ENCODE measurements at places on chromosomes 3 and 15.

- DNase-seq: no peak
These were observed 154.4 kb upstream of the RARB start for GRCh38 chr3:25273582-25274171.

DNA sequence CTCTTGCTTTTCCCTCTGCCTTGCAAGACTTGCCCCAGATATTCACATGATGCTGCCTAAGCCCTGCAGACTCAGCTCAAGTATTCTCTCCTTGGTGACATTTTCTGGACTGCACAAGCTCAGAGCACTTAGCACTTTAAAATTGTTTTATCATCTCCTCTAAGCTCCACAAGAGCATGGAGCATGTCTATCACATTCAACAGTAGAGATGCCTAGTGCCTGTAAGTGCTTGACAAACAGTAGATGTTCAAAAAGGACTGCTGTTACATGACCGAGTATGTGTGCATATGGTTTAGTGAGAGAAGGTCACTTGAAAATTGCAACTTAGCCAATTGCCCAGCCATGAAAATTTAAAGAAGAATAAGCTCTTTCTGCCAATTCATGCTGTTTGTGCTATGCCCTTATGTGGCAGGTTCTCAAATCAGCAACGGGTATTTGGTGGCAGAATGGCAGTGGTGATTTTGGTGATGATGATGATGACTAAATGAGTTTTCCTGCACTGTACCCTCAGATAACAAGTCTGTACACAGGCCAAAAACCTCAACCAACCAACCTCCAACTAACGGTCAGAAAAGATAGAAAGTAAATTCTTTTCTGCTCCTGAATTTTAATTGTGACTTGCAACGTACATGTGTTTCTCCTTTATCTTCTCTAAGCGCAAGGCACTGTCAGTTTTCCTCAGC lies 647.2 kb upstream of the UBE2E2 start:
- no peak for DNase-seq

DNA sequence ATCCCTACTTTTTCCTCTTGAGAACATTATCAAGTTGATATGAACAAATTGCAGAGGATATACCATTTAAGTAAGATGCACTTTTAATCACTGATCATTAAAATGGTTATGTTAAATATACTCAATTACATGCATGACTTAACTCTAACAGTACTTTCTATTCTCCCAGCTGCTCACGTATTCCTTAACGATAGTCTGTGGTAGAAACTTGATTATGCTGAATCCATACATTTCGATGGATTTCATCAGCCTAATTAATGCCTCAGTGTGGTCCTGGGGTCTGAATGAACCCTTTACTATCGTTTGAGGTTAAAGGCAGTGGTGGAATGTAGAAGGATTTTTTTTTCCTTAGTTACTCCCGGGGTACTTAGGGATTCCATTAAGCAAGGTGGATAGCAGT lies 18.6 kb downstream of the SOX2 start:
- DNase-seq: no peak

DNA sequence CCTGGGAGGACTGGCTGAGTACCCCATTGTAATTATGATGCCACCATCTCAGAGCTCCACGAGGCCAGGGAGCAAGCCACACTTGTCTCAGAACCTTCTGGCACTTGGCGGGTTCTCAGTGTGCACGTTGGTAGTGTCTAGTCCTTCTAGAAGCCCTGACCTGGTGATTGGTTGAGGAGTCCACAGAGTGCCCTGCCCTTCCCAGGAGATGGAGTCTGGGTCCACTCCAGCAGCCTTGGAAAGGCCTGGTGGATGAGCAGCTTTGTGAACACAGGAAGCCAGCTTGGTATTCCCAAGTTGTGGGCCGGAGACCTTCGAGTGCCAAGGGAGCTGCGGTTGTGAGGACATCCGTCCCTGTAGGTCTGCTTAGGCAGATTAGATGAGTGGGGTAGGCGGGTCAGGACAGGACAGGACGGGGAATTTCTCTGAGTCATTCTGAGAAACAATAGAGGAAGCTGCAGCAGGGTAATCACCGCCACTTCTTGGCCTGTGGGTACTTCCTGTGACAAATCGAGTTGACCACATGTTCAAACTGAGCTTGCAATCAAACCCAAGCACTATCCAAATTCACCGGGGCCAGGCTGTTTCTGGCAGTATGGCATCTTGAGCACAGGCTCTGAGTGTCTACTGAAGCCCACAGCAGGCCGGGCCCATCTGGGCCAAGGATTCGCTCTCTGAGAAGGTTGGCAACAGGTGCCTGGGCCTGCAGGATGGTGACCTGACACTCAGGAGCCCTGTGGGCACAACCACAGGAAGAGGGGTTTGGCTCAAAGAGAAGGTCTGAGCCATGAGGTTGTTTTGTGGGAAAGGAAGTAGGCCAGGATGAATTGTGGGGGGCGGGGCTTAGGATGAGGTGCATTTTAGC lies 71.5 kb upstream of the PLXNA1 start:
- DNase-seq: peak; percentile 95

- peak; percentile 86 for DNase-seq
These were observed 1.4 kb downstream of the LYSMD2 start for GRCh38 chr15:51736069-51736468.

DNA sequence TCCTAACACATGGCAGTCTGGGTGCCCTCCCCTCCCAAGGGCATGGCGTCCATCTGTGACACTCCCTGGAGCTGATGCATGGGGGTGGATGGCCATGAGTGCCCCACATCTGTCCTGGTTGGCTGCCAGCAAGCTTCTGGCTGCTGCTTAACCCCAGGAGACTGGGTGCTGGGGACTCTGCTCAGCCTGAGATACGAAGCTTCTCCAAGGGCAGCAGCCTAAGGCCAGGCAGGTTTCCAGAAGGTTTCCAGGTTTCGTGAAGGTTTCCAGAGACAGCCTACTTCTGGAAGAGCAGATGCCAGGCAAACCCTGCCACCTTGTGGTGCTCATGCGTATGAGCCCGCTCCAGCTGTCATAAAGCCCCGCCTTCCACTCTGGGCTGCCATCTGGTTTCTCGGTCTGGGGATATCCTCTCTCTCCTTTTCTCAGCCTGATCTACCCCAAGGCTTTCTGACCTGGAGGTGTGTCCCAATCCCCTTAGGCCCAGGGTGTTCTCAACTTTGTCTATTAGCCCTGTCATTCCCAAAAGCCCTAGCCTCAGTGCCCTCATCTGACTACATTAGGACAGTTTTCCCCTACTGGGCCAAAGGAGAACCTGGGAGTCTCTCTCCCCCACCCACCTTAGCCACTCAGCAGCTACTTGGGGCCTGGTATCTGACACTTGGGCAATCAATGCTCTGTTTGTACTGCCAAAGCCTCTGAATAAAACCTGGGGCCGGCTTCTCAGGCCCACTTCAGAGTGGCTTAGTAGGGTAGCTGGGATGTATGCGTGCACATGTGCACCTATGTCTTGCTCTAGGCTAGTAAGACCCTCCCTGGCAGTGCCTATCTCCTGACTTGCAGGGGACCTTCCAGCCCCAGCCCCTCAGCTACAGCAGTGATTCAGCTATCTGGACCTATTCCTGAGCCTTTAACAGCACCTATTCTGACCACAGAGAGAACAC lies 12.0 kb downstream of the MRPL46 start:
- DNase-seq: peak; percentile 70

DNA sequence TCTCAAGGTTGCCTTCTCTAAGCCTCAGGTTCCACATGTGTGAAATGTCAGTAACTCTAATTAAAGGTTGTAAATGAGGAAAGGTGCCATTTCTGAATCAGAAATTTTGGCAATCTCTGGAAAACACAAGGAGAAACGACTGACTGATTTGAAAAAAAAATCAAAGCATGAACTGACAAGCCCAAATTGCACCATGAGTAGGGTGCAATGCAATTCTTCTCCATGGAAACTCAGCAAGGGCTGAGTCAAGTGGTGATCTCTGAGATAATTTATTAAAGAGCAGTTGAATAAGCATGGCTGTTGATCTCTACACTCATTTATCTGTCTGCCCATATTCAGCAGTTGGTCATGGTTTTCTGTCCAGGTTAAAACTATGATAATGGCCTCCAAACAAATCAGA lies 201.6 kb upstream of the CMC1 start:
- DNase-seq: no peak

DNA sequence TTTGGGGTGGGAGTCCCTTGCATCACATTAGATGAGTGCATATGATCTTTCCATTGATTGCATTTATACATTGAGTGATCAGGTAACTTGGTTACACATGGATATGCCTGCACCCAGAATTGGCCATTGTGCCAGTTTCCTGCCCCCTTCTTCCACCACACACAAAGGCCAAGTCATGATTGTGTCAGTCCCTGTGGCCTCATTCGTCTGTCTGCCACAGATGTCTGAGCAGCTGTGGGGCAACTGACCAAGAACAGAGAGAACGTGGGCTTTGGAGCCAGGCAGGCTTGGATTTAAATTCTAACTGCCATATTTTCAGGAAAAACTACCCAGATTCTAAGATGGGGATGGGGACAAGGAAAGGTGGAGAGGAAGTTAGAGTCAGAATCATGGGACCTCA lies 27.0 kb downstream of the CCNL1 start:
- DNase-seq: no peak

GRCh38 chr3:190692256-190692655 lies 170.2 kb downstream of the GMNC start:
- DNase-seq: no peak

- DNase-seq: no peak
These were observed 923.0 kb downstream of the DIPK2A start for GRCh38 chr3:144894576-144894975.

GRCh38 chr3:70096376-70097066 lies 97.0 kb downstream of the SAMMSON start:
- DNase-seq: no peak

DNA sequence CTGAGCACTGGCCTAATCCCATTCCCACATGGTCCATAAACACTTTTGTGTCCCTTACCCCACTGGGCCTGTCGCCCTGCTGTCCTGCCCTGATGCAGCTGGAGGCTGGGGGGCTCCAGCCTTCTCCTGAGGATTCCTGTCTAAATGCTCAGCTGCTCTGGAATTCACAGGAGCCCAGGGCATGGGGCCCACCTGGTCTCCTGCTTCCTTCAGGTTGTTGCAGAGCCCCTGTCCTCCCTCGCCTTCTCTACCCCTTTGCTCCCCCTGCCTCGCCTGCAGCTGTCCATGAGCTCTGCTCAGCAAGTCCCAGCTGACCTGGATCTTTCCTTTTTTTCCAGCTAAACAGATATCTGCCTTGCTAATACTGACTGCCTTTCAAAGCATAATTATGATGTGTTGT lies 286.9 kb downstream of the XXYLT1 start:
- no peak for DNase-seq

GRCh38 chr3:160401291-160402095 lies 2.0 kb downstream of the SMC4 start:
- DNase-seq: peak; percentile 73

GRCh38 chr15:99477791-99478471 lies 87.9 kb upstream of the MEF2A start:
- DNase-seq: peak; percentile 72

- DNase-seq: peak; percentile 87
These were observed 23.0 kb upstream of the FURIN start for GRCh38 chr15:90845201-90845949.

- DNase-seq: no peak
These were observed 163.1 kb upstream of the LRRFIP2 start for GRCh38 chr3:37337481-37337880.

DNA sequence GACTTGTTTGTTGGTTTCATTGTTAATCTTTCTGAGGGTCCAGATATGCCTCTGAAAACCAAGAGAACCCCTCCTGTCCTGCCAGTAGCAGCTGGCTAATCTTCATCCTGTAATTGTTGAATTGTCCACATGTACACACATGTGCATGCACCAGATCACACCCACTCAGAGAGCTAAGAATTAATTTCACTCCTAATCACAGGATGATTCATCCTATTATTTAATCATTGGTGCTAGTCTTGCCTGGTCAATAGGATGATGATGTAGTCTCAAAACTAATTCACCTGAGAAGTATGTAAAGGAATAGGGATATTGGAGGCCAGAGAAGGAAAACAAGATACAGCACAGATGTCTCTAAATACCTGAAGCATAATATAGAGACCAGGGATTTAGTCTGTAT lies 7.8 kb upstream of the AHSG start:
- no peak for DNase-seq

DNA sequence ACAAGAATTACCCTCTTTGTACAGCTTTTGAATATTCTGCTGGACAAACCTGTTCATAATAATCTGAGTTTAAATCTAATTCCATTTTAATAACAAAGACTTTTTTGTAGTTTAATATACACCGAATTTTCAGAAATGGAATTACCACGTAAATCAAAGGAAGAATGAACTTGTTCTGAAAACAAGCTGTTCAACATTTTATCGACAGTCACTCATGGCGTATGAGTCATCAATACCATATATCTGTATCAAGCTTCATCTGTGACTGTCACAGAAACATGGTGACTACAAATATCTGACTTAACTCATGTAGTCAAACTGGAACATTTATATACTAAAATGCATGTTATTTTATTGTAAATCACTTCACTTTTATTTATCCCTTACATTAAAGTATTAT lies 90.0 kb downstream of the EFL1 start:
- no peak for DNase-seq

DNA sequence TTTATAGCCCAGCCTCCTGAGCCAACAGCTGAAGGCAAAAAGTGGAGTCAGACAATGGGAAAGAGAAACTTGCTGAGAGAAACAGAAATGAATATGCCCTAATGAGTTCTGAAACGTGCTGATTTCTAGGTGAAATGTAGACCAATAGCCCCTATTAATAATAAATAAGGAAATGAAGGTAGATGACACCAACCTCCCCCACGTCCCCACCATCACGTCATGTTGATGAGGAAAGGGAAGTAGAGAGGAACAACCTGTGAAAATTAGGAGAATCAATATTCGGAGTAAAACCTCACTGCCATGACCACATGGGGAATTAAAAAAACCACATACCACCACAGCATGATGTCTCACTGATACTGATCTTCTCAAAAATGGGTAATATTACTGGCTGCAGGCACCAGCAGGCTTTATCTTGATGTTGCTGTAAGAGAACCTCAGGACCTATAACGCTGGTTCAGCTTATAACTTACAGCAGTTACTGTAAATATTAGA lies 64.0 kb downstream of the KAT2B start:
- DNase-seq: peak; percentile 75

DNA sequence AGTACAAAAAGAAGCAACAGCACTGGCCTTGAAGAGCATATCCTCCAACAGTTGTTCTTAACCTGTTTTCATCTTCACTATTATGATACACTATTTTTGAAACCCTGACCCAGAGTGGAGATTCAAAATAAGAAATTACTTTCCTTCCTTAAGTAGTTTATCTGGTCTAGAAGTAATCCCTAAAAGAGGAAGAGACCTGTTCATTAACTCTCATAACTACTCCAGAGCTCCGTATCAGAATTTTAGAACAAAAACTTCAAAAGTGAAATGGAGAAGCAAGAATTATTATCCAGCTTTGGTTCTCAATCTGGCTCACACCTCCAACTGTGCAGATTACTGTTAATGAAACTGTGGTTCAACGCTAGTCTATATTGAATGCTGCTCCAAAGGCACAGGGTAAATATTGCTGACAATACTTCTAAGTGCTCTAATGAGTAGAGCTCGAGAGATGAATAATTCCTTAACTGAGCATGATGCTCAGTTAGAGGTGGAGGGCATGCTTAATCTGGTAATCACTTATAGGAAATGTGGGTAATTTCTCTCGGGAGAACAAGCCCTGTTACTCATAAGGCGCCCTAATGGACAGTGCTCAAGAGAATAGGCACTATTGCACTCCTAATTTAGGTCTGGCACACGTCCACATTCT lies 5.2 kb downstream of the LCMT2 start:
- no peak for DNase-seq

GRCh38 chr3:29711255-29711771 lies 430.4 kb downstream of the RBMS3 start:
- DNase-seq: no peak

Measured in NB4 (cell line).